ENCODE measurements at places on chromosomes 3 and 15. TPM values are rescaled to one million over a fixed set of nuclear protein-coding genes. Genes with fewer than 3 reads are reported as not detected.

GRCh38 chr3:189311521-189311920, 139.8 kb downstream of the TPRG1 start:
- DNase-seq, result no peak

The HHLA2 gene
- not detected for total RNA-seq

The CFAP92 gene
- 0.15 TPM for total RNA-seq

The NPAP1 gene
- total RNA-seq, result not detected

GRCh38 chr3:42914771-42915515, 9.0 kb downstream of the ZNF662 start:
- DNase-seq, result no peak

The CDHR4 gene
- total RNA-seq, result not detected

The ATP13A5 gene
- not detected for total RNA-seq

GRCh38 chr15:36691579-36692357, 112.3 kb downstream of the CDIN1 start:
- DNase-seq, result no peak

- DNase-seq, result no peak
Observed at GRCh38 chr3:9087831-9088413, 124.7 kb upstream of the RAD18 start.

DNA sequence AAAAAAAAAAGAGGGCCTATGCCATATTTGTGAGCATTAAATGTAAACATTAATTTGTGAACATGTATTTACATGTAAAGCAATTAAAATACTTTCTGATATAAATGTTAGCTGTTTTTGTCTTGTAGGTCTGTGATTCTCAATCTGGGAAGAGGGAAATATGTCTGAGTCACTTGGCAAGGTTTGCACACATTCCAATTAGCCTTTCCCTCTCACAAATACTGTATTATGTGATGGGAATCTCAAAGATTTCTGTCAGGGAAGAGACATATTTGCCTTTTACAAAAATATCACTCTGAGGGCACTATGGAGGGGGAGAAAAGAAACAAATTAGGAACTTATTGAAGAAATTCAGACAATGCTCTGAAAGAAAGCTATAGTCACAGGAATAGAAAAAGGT, 483.6 kb downstream of the GBE1 start:
- no peak for DNase-seq

The TUSC7 gene
- total RNA-seq, result not detected

GRCh38 chr3:72969766-72970165, 26.8 kb upstream of the PPP4R2 start:
- DNase-seq, result no peak

- DNase-seq, result no peak
Observed at GRCh38 chr3:144067059-144067458, 95.4 kb downstream of the DIPK2A start.

GRCh38 chr15:85094685-85095084, 113.0 kb downstream of the PDE8A start:
- DNase-seq, result no peak

DNA sequence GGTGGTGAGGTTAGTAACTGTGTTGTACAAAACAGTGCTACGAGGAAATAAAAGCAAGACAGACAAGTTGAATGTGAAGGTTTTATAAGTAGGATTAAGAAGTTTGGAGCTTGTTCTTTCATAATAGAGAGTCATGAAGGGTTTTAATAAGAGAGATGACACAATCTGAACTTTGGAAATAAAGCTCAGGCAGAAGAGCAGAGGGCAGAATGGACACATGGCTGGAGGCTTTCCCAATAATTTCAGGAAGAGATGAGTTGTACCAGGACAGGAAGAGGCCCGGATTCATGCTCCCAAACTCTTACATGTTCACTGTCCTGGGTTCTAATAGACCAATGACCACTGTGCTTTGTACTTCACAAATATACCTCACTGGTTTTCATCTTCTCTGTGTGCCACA, 194.8 kb downstream of the SLC9A9 start:
- DNase-seq, result no peak

The MESP1 gene
- 30.4 TPM for total RNA-seq

The P2RY12 gene
- total RNA-seq, result 0.65 TPM

GRCh38 chr3:119810018-119810435, 28.1 kb downstream of the NR1I2 start:
- no peak for DNase-seq

DNA sequence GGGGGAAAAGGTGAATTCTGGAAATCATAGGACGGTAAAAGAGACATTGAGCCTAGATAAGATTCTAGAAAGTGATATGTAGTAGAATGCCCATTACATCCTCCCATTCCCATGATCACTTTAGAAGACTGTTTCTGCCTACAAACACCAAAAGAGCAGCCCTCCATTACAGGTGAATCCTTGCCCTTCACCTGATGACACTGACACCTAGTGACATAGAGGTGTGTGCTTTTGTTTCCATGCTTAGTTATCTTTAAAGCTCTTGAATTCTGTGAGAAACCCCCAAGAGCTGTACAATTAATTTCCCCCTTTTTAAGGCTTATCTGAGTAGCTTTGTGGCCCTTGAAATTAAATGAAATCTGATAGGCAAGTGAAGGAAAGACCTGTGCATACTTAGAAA, 8.3 kb upstream of the BBX start:
- DNase-seq, result no peak

DNA sequence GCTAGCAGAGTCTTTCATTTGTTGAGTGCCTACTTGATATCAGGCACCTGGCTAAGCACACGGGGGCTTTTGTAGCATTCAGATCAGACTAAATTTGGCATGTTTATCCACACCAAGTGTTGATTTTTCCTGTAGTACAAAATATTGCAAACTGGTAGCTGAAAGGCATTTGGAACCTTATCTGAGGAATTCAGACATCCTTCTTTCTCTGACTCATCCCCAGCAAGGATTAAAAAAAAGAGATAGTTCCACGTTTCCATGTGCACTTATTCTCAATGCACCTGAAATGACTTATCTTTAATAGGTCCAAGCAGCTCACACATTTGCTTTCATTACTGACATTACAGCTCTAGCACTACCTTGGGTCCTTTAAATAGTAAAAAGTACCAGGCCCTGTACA, 786.0 kb upstream of the GRM7 start:
- DNase-seq, result no peak

DNA sequence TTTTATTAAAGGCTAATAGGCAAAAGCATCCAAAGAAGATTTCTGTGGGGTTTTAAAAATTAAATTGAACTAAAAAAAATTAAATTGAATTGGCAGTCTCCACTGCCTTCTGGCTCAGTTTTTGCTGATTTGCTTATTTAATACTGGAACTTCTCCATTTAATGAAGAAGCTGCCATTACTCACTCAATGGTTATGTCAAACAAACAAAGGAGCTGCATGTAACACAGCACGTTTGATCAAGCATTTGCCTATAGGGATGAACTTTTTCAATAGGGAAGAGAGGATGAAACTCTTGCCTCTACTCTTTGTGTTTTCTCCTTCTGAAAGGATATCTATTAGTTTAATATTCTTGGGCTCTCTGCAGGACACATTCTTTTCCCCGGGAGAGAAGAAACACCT, 4.8 kb upstream of the HCLS1 start:
- no peak for DNase-seq

DNA sequence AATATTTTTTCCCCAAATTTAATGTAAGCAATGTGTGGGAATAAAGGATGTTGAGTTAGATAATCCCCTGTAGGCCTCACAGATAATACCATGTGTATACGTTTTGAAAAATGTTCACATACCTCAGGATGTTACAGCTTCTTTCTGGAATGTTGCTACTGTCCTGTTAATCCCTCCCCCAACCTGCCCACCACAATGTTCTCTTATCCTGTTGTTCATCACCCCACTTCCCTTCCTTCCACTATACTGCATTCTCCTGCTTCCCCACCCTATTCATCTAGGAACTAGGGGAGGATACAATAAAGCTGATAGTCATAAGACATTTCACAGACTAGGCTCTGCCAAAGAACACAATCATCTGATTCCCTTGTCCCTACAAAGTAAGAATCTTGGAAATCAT, 92.1 kb downstream of the IGF2BP2 start:
- DNase-seq, result no peak

The PRR23A gene
- not detected for total RNA-seq

The FGF7 gene
- 2.4 TPM for total RNA-seq

DNA sequence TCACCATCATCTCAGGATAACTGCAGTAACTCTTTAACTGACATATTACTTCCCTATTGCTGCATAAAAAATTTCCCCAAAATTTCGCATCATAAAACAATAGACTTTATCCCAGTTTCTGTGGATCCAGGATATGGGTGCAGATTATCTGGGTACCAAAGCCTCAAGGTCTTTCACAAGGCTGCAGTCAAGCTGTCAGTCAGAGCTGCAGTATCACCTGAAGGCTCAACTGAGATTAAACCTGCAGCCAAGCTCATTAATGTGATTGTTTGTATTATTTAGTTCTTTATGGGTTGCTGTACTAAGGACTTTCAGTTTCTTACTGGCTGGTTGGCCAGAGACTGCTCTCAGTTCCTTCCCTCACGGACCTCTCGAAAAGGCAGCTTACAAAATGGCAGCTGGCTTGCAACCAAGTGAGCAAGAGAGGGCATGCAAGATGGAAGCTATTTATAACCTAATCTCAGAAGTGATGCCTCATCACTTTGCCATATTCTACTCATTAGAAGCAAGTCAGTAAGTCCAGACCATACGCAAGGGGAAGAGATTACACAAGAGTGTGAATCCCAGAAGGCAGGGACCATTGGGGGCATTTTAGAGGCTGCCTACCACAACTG, 54.9 kb downstream of the DCUN1D1 start:
- peak; percentile 40 for DNase-seq

The IL17RC gene
- total RNA-seq, result 27.0 TPM

The BUB1B gene
- total RNA-seq, result 1.0 TPM

GRCh38 chr15:89823836-89824606, 9.4 kb upstream of the ANPEP start:
- DNase-seq, result no peak

Measured in psoas muscle (tissue), 8 donors.